Foreskin keratinocyte (primary cell): ENCODE measurements at places on chromosomes 11 and 22. TPM values are rescaled to one million over a fixed set of nuclear protein-coding genes. Genes with fewer than 3 reads are reported as not detected.

DNA sequence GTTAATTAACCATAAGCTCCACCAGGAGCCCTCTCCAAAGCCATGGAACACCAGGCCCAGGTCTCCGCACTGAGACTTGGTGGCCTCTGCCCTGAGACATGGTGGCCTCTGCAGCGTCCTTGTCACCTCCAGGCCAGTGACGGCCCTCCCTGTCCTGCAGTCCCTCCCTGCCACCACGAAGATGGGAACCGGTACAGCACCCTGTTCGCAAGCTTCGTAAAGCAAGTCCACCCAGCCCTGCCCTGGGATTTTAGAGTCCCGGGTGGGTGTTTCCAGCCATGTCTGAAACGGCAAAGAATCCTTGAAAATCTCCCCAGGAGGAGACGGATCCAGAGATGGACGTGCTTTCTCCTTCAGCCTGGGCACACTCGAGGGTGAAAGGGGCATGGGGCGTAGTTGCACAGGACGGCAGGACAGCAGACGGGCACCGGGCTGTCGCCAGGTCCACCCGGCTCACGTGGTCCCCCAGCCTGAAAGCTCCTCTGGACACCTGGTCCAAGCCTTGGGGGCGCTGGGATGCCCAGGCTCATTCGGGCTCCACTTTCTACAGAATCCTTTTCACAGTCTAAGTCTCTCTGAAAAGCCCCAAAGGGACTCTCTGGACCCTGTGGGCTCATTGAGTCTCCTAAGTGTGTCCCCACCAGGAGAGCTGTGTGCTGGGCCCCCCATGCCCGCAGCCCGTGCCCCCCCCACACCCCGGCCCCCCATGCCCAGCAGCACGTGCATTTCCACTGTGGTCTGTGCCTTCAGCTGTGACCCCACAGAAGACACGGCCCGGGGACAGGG, 456.2 kb downstream of the BRD1 start:
- DNase-seq: no peak

DNA sequence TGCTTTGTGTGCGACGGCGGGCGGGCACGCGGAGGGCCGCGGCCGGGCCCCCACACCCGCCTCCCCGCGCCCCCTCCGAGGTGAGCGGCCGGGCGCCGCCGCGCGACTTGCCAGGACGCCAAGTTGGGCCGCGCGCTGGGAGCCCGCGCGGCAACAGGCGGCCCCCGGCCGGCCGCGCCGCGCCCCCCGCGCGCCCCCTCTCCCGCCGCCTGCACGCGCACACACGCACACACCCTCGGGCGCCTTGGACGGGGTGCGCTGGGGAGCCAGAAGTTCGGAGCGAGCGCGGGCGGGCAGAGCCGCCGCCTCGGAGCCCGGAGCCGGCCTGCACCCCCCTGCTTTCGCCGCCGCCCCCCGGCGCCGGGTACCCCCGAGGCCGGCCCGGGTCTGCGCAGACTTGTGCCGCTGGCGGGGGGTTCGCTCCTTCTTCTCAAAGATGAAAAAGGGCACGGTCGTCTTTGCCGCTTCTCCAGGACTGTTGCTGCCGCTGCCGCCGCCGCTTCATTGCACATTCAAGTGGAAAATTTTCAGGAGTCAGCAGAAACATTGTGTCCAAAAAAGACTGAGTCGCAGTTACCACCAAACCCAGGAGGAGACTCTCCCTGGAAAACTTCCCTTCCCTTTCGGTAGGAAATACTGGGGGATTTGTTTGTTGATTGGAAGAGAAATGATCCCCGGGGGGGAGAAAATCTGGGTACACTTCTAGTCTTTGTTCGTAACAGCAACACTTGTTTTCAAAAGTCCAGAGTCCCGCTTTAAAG, 895 bp downstream of the TEAD1 start:
- no peak for DNase-seq

Gene TYR
- 0.04 TPM in 1 of 2 replicates, not detected in the other for polyA plus RNA-seq

GRCh38 chr11:124113890-124114289, 1.4 kb upstream of the VWA5A start:
- DNase-seq: no peak

DNA sequence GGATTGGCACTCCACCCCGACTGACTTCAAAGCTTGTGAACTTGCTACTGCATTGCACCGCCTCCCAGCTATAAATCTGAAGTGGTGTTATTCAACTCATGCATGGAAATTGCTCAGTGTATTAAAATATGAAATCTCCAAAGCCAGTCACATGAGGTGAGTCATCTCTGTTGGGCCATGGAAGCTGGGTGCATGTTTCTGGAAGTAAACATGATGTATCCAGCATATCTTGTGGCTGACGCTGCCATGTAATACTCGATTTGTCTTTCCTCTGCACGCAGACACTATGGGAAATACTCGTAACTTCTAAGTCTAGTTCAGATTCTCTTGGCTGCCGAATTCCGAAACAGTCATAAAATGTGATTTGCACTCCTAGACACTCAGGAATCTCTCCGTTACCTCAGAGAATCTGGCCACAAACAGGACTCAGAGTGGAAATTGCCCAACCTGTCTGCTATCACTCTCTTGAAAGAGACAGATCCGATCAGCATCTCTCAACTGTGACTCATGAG, 154.9 kb upstream of the MPPED2 start:
- peak; percentile 61 for DNase-seq

- no peak for DNase-seq
Measured at GRCh38 chr11:43172477-43172876, 139.3 kb upstream of the API5 start.

Gene C11orf91
- 0.20 and 0.50 TPM in 2 replicates for polyA plus RNA-seq

GRCh38 chr11:7869467-7869866, 61.6 kb downstream of the OR10A6 start:
- no peak for DNase-seq

Gene KBTBD4
- polyA plus RNA-seq: 10.4 and 11.2 TPM in 2 replicates

Gene CABP7
- polyA plus RNA-seq: 0.01 TPM in 1 of 2 replicates, not detected in the other

GRCh38 chr11:1875093-1875850, 16.4 kb downstream of the PRR33 start:
- DNase-seq: no peak

Gene NAV2
- polyA plus RNA-seq: 1.2 and 1.6 TPM in 2 replicates

Gene PHOX2A
- not detected in 2 replicates for polyA plus RNA-seq

DNA sequence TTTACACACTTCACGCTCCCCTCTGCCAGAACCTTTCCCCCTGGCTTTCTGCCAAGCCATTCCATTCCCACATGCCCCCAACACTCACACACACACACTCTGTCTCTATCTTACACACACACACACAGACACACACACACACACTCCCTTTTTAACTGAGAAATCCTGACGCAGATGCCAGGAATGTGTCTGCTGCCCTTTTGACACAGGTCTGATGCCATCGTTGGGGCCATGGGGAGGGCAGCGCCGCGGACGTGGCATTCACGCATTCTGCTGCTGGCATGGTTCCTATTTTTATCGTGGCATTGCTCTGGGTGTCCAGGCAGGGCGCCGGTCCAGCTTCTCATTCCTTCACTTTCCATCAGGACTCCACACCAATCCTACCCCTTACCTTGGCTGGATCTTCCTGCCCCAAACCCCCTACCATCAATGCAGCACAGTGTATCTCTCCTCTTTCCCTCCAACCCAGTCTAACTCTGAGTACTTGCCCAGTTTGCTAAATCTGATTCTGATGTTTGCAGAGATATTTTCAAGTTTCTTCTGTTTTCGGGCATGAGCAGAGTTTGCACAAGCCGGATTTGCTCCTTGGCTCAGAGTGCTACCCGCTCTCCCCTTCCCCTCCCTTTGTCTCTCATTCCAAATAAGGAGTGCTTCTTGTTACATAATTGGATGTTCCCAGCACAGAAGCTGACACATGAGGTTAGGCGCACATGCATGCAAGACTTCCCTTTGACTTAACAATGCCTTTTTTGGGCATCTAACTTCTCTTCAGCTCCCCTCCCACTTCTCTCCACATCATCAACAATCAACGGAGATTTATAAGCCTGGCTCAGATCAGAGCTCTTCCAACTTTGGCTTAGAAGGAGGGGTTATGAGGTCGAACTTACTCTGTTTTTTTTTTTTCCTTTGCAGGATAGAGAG, 18.8 kb downstream of the SNX19 start:
- no peak for DNase-seq

DNA sequence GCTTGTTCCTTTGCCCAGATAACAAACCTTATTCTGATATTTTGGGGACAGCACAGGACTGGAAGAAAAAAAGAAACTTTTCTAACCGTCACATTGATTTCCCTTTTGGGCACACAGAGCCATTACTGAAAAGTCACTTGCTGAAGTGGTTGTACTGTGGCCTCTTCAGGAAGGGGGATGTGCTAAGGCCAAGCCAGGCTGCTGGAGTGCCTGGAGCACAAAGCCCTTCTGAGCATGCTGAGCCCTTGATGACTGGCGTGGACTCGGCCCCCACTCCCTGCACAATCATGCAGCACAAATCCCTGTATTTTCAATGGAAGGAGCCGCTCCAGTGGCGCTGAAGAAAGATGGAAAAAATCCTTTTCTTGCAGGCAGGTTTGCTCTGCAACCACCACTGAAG, 164.2 kb downstream of the NTM start:
- no peak for DNase-seq

DNA sequence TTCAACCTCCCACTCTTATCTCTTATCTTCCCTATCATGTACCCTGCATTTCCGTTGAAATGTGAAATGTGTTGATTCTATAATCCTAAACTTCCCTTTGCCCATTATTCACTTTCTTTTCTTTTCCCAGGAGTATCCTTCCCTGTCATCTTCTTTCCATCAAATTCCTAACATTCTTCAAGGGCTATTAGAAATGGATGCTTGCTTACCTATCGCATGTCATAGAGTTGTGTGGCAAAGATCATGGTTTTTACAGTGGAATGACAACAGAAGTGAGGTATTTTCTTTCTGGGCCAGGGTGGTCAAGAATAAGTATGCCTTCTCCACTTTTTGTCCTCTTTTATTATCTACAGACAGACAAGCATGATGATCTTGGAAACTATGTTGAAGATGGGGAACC, 124.4 kb upstream of the SLC5A12 start:
- no peak for DNase-seq

GRCh38 chr11:70057080-70057479, 21.0 kb upstream of the ANO1 start:
- no peak for DNase-seq

GRCh38 chr11:31619980-31620379, 110.4 kb downstream of the ELP4 start:
- DNase-seq: no peak

Gene NLRP14
- polyA plus RNA-seq: not detected in 2 replicates

Gene CCDC179
- polyA plus RNA-seq: not detected in 2 replicates

Gene INSC
- 0.10 TPM in 1 of 2 replicates, not detected in the other for polyA plus RNA-seq

DNA sequence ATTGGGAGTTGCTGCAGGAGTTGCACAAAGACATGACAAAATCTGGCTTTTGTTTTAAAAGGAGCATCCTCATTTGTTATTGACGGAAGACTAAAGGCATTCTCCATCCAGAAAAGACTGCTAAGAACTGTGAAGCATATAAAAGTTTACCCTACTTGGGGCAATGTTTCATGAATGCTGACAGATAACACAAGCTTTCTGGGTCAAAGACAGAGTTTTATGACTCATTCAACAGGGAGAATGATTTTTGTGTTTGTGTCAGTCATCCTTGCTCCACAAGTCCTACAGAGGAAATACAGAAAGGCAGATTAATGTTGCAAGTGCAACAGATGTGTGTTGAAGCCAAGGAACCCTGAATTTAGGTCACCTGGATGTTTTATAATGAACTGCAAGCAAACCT, 2.5 kb downstream of the GLYATL1 start:
- no peak for DNase-seq

GRCh38 chr11:87961606-87962005, 213.6 kb downstream of the RAB38 start:
- no peak for DNase-seq

DNA sequence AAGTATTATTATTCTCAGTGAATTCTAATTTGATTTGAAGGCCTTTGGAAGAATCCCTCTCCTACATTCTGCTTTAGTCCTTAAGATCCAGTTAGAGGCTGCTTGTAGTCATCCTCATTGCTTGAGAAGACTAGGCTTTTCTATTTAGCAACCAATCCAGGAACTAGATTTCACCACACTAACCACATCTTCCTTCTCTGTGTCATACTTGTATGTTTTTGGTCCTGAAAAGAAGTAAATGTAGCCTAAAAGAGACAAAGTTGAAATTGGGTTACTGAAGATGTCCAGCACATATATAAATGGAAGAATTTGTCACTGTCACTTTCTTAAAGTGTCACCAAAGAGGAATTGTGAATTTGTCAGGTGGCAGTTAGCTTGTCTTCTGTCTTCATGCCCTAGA, 46.6 kb upstream of the MMP7 start:
- DNase-seq: no peak

- DNase-seq: peak; percentile 92
Measured at GRCh38 chr11:14892036-14892556, at the start of gene CYP2R1. Gene CYP2R1, minus strand, starts transcription at chr11:14892231. Its CDS starts 26 bp downstream, at chr11:14892205.

Gene VSIG10L2
- 0.09 and 0.13 TPM in 2 replicates for polyA plus RNA-seq

Gene SHANK3
- polyA plus RNA-seq: 2.2 and 2.6 TPM in 2 replicates

Gene LDHAL6A
- not detected in 2 replicates for polyA plus RNA-seq

Gene CBLIF
- polyA plus RNA-seq: not detected in 2 replicates

DNA sequence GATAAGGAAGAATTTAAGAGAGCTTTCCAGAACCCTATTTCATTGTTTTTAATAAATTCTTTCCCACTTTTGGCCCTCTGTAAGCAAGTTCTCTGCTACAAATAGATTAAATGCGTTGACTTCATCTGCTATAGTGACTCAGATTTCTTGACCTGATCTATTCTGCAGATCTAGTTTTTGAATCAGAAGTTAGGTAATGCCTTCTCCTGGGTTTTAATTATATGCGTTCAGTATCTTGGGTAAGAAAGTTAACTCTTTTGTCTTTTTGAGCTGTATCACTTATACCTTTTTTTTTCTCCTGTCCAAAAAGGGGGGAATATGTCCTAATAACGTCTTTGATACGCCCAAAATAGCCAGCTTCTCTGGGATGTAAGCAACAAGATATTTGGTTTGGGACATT, 2.4 kb upstream of the HEPHL1 start:
- peak; percentile 77 for DNase-seq

- DNase-seq: peak; percentile 89
Measured at GRCh38 chr22:36048911-36049677, 20.5 kb upstream of the RBFOX2 start.

DNA sequence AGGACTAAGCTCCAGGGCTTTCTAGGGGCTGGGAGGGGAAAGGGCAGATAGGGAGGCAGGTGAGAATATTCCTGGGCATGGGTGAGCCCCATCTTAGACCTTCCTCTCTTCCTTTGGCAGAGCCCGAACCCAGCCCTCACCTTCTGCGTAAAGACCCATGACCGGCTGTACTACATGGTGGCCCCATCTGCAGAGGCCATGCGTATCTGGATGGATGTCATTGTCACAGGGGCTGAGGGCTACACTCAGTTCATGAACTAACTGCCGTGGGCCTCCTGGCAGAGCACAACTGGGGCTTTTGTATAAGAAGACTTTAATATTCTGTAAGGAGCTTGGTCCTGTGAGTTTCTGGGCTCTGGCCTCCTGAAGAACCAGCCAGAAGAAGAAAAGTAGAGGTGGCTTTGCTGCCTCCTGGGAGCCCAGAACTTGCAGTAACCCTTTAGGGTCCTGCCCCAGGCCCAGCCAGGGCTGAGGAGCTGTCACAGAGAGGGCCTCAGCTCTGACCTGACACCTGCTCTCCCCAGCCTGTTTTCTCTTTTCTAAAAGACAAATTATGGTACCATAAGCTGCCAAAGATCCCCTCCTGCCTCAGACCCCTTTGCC, 22.8 kb downstream of the TREH start:
- DNase-seq: no peak

Gene HPS5
- polyA plus RNA-seq: 4.6 and 6.2 TPM in 2 replicates
